ENCODE measurements at places on chromosomes 4 and X. TPM values are rescaled to one million over a fixed set of nuclear protein-coding genes. Genes with fewer than 3 reads are reported as not detected.
A peak's percentile ranks its signal among the peaks of the same experiment; 100 is the strongest.

The TEC gene
- polyA plus RNA-seq, result 4.1 TPM

GRCh38 chr4:40046311-40046980, 10.2 kb upstream of the N4BP2 start:
- DNase-seq, result no peak

The ZNF41 gene
- polyA plus RNA-seq, result 14.7 TPM

GRCh38 chrX:72021975-72022374, 109.7 kb downstream of the RTL5 start:
- DNase-seq, result no peak

GRCh38 chr4:18103876-18104605, 82.5 kb upstream of the LCORL start:
- no peak for DNase-seq

GRCh38 chrX:123764967-123765871, 32.4 kb upstream of the THOC2 start:
- DNase-seq, result peak; percentile 53

- DNase-seq, result no peak
Observed at GRCh38 chrX:75366861-75367260, 93.0 kb downstream of the UPRT start.

- no peak for DNase-seq
Observed at GRCh38 chrX:100650841-100651240, 6.8 kb downstream of the SRPX2 start.

The UNC5C gene
- 42.9 TPM for polyA plus RNA-seq

GRCh38 chr4:180285796-180286195, 1957.4 kb upstream of the TENM3 start:
- DNase-seq, result no peak

GRCh38 chr4:24765376-24765988, 29.9 kb upstream of the SOD3 start:
- DNase-seq, result no peak

DNA sequence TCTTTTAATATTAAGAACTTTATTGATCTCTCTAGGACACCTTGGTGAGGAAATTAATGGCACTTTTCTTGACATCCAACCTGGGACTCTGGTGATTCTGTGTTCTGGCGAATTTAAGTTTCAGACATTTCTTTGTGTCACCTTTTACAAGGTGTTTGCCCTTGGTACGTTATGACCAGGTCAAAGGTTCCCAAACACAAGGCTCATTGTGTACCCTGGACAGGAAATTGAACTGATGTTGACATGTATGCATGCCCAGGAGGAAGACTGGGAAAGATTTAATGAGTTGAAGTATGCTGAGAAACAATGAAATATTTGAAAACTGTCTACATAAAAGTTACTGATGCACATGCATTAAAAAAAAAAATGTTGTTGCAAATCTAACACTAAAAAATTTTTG, 22.1 kb downstream of the NIPAL1 start:
- no peak for DNase-seq

- DNase-seq, result no peak
Observed at GRCh38 chr4:39883646-39884045, 94.1 kb downstream of the PDS5A start.

The DNAAF6 gene
- not detected for polyA plus RNA-seq

The SRD5A3 gene
- polyA plus RNA-seq, result 23.7 TPM

Data from right renal pelvis (tissue), 4 donors.